ENCODE measurements at places on chromosomes 1 and 21.
A peak's percentile ranks its signal among the peaks of the same experiment; 100 is the strongest.

GRCh38 chr1:27001570-27002360, 8.3 kb downstream of the TRNP1 start:
- DNase-seq, result no peak

- DNase-seq, result no peak
Measured at GRCh38 chr1:62318756-62319544, at the start of gene KANK4. KANK4 (minus strand) TSS chr1:62319434; CDS start chr1:62281564, 37,870 bp downstream.

- no peak for DNase-seq
Measured at GRCh38 chr1:116737020-116737854, 17.0 kb upstream of the CD2 start.

- peak; percentile 93 for DNase-seq
Measured at GRCh38 chr1:26999440-26999987, 6.0 kb downstream of the TRNP1 start.

DNA sequence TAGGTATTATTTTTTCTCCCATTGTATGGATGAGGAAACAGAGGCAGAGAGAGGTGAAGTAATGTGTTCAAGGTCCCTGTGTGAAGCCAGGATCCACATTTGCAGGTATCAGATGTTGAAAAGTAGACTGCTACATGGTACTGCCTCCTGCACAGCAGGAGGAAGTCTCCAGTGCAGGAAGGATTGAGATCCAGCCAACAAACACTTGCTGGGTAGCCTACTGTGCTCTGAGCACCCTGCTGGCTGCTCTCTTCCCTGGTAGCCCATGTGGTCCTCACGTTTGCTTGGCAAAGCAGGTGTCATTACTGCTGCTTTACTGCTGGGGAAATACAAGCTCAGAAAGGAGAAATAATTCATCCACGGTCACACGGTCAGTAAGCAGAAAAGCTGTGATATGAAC, 21.3 kb upstream of the GRIK3 start:
- DNase-seq, result no peak

DNA sequence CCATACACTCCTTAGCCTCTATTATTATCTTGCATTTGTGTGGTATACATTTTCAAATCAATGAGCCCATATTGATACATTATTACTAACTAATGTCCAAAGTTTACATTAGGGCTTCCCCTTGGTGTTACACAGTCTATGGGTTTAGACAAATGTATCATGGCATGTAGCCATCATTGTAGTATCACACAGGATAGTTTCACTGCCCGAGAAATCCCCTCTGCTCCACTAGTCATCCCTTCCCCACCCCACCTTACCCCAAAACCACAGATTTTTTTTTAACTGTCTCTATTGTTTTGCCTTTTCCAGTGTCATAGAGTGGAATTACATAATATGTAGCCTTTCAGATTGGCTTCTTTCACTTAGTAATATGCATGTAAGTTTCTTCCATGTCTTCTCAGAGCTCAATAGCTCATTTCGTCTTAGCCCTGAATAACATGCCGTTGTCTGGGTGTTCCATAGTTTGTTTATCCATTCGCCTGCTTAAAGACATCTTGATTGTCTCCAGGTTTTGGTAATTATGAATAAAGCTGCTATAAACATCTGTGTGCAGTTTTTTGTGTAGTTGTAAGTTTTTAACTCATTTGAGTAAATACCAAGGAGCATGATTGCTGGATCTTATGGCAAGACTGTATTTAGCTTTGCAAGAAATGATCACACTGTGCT, 86.4 kb upstream of the LYST start:
- no peak for DNase-seq

GRCh38 chr1:109213345-109213823, 334 bp upstream of the SARS1 start:
- DNase-seq, result no peak

DNA sequence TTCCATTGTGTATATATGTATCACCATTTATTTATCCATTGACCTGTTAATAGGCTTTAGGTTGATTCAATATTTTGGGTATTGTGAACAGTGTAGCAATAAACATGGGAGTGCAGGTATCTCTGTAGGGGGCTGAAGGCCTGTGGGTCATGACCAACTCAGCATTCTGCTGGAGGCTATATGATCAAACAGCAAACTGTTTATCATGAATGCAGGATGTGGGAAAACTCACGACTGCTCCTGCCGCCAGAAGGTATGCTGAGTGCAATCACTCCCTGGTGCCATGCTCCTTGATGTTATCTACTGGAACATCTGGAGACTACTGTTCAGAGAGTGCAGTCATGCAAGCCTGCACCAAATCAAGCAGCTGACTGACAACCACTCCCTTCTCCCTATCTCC, 275.2 kb downstream of the COL11A1 start:
- DNase-seq, result no peak

DNA sequence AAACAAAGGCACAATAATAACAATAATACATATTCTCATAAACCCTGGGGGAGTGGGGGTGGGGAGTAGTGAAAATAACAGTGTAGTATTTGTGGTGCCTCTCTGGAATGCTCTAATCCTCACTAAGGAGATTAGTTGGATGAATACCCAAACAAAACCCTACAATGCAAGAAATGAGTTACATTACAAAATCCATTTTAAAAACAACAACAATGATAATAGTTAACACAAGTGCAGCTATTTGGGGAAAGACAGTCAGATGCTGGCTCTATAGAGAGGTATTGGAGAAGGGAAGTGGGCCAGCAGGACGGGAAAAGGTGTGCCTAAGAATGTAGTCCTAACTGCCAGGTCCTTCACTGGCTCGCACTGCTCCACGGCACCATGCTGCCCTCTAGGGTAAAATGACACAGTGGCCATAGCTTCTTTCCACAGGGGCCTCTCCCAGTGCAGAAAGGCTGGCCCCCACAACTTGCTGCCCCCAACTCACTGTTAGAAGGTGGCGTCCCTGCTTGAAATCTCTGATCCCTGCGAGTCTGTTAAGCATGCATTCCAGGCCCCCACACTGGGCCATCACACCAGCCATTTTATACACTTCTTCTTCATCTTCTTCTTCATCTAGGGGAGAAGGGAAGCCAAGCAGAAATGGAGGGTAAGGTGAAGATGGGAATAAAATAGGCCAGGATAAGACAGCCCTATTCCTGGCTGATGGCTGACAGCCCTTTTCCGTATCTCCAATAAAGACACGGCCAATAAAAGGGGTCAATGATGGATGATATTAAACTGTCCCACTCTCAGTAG, 113.8 kb downstream of the UBR4 start:
- no peak for DNase-seq

GRCh38 chr1:93738075-93738622, 56.5 kb upstream of the BCAR3 start:
- no peak for DNase-seq

DNA sequence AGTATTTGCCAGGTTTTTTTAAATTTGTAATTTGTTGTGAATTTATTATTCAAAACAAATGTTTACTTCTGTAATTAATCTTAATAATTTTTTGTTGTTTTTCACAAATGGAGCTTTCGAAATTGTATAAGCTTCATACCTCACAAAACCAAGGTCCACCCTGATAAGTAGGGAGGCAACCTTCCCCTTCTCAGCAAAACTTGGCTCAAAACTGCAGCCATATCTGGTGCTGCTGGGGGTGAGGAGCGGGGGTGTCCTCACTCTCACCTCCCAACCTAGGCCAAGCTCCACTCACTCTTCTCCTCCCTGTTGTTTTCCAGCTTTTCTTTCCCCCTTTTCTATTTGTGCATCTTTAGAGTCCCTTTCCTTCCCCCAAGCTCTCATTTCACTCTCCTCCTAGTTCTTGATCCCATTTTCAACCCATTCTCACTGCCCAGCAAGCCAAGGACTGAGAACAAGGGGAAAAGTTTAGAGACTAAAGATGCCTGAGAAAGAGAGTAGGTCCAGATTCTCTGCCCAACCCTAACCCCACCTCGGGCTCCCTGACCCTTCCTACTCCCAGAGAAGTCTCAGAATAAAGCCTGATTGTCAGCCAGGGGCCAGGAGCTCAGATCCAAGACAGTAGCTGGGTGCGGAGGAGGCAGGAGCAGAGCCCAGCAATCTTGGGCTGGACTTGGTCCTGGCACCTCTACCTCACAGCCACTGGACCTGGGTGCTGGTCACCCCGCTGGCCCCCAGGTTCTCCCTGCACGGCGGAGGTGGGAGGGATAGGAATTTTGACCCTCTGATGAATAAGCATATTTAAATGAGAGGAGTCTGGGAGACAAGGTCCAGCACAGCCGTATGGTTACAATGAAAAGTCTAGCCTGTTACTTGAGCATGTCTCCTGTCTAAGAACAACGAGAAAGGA, 8.3 kb upstream of the CFAP45 start:
- no peak for DNase-seq

GRCh38 chr1:242398351-242398750, 126.1 kb downstream of the PLD5 start:
- DNase-seq, result no peak

GRCh38 chr1:54125386-54126070, 27.3 kb downstream of the CDCP2 start:
- no peak for DNase-seq

DNA sequence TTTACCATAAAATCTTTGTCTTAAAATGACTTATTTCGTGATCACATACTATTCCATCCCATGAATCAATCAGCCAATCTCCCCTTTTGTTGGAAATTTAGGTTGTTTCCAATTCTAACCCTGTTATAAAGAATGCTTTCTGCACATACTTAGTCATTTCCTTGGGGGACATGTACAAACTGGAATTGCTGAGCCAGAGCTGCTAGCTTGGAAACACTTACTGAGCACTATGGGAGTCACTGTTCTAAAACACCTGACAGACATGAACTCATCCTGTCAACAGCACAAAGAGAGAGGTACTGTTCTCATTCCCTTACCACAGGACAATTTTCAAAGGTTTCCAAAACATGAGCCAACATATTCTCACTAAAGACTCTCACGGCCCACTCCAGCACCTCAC, 32.1 kb downstream of the AK2 start:
- DNase-seq, result no peak

GRCh38 chr1:208500375-208500774, 256.2 kb upstream of the PLXNA2 start:
- no peak for DNase-seq

DNA sequence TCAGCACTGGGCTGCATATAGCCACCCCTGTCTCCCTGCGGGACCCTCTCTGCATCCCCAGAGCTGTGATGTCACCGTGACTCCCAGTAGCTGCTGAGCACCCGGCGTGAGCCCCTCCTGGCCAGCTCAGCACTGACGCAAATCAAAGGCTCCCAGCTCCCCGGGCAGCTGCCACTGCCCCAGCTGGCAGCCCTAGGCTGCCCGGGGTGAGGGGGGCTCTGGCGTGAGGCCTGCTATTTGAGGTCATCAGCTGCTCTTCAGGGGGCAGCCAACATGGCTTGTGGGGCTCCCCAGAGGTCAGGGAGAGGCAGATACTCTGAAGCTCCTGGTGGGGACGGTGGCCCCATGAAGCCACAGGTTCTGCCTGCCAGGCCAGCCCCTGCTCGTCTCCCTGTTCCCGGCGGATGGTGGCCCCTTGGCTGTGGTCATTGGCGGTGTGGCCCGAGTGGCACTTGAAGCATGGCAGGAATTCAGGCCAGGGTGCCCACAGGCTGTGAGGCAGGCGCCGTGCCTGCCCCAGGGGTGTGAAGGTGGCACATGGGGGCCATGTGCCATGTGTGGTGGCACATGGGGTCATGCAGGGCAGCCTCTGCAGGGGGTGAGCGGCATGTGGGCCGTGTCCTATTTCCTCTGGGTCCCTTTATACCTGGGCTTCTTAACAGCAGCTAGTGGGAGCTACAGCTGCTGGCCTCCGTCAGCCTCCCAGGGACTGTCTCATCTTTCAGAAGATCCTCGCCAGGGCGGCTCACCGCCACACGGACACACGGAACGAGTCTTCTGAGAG, 85.4 kb downstream of the SIK1 start:
- no peak for DNase-seq

DNA sequence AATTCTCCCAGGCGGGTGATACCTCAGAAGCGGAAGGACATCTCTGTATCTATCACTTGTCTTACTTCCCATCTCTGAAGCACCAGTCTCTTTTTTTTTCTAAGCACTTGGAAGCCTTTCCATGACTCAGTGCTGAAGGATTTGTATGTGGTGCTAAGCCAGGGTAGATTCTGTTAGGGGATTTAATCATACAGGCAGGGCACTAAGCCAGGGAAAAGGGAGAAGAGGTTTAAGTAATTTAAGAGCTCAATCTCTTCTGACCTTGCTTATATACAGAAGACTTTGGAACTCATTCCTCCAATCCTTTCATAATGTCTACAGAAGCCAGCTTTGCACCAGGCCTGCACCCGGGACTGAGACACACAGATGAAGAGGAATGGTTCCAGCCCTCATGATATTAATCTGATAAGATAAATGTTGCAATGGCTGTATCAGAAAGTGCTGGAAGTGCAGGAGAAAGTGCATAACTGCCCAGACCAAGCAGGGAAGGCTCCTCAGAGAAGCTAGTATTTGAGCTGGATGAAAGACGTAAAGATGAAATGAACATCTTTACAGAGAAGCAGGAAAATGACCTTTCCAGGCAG, 11.0 kb downstream of the FAM163A start:
- DNase-seq, result no peak

GRCh38 chr1:244971552-244972216, 107.3 kb upstream of the HNRNPU start:
- no peak for DNase-seq

- peak; percentile 73 for DNase-seq
Measured at GRCh38 chr1:25140073-25140797, 92.1 kb downstream of the SYF2 start.

DNA sequence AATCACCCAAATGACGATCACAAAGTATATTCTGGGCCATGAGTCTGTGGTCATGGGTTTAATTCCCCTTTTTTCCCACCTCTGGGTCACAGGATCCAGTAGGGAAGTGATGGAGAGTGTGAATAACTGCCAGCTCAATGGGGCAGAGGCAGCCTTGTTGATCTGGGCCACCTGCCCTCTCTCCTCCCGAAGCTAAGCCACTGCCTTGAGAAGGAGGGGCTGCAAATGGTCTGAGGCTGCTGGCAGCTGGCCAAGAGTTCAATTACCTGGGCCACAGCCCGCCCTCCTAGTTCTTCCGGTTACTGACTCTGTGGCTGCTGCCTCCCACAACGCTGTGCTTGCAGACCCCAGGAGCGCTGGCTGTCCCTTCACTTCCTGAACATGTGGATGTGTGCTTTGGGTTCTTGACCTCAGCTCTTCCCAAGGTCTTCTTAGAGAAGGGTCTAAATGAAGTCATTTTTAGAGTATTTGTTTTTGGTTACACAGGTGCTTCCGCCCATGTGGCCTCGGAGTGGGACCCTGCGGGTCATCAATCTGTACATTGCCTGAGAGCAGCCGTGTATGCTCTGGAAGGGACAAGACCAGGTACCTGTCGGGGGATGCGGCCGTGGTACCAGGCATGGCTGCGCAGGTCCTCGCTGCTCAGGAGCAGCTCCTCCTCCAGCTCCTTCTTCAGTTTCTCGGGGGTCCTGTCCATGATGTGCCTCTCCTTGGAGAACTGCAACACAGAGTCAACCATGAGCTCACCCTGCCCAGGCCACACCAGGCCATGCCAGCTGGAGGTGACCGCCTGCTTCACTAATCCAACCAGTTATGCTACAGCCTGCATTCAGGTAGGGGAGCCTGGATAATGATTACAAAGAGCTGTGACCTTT, 89.7 kb downstream of the BCAR3 start:
- no peak for DNase-seq

DNA sequence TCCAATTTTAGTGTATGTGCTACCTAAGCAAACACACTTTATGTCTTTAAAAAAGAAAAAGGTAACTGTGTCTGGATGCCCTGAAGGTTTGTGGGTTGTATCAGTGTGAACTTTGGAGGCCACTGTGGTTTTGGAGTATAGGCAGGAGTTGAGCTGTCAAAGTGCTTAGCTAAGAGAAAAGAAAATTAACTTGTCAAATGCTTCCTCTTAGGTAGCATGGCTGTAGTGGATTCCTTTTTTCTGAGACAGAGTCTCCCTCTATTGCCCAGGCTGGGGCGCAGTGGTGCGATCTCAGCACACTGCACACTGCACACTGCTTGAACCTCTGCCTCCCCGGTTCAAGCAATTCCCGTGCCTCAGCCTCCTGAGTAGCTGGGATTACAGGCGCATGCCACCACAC, 11.2 kb upstream of the SLC41A1 start:
- no peak for DNase-seq
